Fibroblast of lung (primary cell): ENCODE measurements at places on chromosomes 6 and 20. TPM values are rescaled to one million over a fixed set of nuclear protein-coding genes. Genes with fewer than 3 reads are reported as not detected.

VSX1 gene
- not detected in 2 replicates for total RNA-seq

- peak; percentile 86 for DNase-seq
Observed at GRCh38 chr6:140079328-140079727, 704.9 kb upstream of the CITED2 start.

GRCh38 chr20:50269091-50270033 is 78.7 kb downstream of the CEBPB start:
- no peak for DNase-seq

- no peak for DNase-seq
Observed at GRCh38 chr6:116458264-116458663, 2.9 kb upstream of the CALHM6 start.

DNA sequence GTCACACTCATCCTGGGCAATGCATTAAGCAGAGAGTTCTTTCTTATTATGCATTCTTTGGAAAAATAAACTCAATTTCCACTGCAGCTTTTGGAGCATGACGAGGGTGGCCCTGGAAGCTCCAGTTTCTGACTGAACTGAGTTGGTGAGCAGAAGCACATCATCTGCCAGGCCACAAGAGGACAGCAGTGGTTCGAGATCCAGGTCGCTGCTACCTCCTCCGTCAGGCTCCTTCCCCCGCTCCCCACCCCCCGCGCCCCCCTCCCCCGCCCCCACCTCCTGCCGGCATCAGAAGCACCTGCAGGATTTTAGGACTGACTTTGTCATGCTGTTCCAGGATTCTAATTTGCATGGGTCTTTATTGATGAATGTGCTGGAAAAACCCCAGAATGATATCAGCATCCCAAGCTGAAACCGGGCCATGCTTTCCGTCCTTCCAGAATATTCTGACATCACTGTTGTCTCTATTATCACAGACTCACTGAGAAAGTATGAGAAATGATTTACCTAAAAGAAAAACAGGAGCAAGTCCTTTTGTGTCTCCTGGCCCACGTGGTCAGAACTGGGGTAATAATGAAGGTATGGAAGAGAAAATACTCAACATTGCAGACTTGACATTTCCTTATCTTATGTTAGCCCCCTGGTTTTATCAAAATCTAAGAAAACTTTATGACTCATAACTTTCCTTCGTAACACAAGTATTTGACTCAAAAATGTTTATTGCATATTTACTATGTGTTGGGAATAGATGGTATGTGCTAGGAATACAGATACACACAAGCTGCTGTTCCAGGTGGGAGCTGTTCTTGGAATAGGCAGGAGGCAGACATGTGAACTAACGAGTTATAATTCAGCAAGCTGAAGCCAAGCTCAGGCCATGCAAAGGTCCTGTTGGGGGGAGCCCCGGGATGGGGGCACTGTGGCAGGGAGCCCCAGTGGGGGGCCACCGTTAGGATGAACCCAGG is 220.2 kb upstream of the EXOC2 start:
- DNase-seq = peak; percentile 78
